Urinary bladder (tissue), 4 donors: ENCODE measurements at places on chromosomes 4 and X. TPM values are rescaled to one million over a fixed set of nuclear protein-coding genes. Genes with fewer than 3 reads are reported as not detected.

GRIA3 gene
- 6.0 TPM for total RNA-seq

CACNA1F gene
- 0.05 TPM for total RNA-seq

ALPK1 gene
- total RNA-seq, result 34.0 TPM

FAM9C gene
- total RNA-seq, result 0.05 TPM

MSX1 gene
- 4.7 TPM for total RNA-seq

SPON2 gene
- total RNA-seq, result 119 TPM

TMPRSS11F gene
- not detected for total RNA-seq

HTRA3 gene
- total RNA-seq, result 49.2 TPM

BBS12 gene
- 5.8 TPM for total RNA-seq

TCP11X1 gene
- total RNA-seq, result not detected

HTT gene
- 80.4 TPM for total RNA-seq

PGAM4 gene
- not detected for total RNA-seq

DMP1 gene
- total RNA-seq, result not detected

NOX1 gene
- total RNA-seq, result 1.3 TPM

PAGE2 gene
- not detected for total RNA-seq

SEPSECS gene
- 20.1 TPM for total RNA-seq

SPANXA1 gene
- total RNA-seq, result not detected

MTMR8 gene
- total RNA-seq, result 5.2 TPM

MID1IP1 gene
- 20.5 TPM for total RNA-seq

GRIA2 gene
- total RNA-seq, result 16.4 TPM

SNX25 gene
- total RNA-seq, result 32.7 TPM

GALNTL6 gene
- total RNA-seq, result 1.5 TPM

MGAT4D gene
- total RNA-seq, result not detected

ARMCX4 gene
- total RNA-seq, result 28.0 TPM

NEXMIF gene
- total RNA-seq, result 3.8 TPM

SCML2 gene
- total RNA-seq, result 12.6 TPM

ZDHHC15 gene
- total RNA-seq, result 8.0 TPM

CSAG2 gene
- total RNA-seq, result not detected
